ENCODE measurements at places on chromosomes 12 and 14. TPM values are rescaled to one million over a fixed set of nuclear protein-coding genes. Genes with fewer than 3 reads are reported as not detected.

DNA sequence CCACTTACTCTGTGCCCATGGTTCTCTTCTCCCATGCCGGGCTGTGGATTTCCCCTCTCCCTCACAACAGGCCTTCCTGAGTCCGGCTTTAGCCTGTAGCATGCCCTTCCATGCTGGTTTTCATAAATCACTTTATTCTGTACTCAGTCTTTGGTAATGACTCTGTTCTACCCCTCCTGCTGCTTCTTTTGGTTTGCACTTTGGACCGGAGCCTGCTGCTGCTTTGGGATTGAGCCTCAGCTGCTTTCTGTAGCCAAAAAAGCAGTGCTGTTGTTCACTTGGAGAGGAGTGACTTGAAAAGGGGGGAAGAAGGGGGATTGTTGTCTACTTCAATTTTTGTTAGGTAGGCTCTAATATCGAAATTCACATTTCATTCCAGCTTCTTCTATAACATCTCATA, 8.5 kb upstream of the SLC6A13 start:
- DNase-seq: no peak

DNA sequence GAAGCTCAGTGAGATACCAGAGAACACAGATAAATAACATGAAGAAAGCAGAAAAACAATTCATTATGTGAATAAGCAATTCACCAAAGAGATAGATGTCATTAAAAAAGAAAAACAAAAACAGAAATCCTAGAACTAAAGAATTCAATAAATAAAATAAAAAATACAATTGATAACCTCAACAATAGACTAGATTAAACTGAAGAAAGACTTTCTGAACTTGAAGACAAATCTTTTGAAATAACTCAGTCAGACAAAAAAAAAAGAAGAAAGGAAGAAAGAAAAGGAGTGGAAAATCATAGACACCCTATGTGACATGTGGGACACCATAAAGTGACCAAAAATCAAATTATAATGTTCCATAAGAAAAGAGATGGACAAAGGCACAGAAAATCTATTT, 14.0 kb upstream of the SLC38A1 start:
- DNase-seq: no peak

DNA sequence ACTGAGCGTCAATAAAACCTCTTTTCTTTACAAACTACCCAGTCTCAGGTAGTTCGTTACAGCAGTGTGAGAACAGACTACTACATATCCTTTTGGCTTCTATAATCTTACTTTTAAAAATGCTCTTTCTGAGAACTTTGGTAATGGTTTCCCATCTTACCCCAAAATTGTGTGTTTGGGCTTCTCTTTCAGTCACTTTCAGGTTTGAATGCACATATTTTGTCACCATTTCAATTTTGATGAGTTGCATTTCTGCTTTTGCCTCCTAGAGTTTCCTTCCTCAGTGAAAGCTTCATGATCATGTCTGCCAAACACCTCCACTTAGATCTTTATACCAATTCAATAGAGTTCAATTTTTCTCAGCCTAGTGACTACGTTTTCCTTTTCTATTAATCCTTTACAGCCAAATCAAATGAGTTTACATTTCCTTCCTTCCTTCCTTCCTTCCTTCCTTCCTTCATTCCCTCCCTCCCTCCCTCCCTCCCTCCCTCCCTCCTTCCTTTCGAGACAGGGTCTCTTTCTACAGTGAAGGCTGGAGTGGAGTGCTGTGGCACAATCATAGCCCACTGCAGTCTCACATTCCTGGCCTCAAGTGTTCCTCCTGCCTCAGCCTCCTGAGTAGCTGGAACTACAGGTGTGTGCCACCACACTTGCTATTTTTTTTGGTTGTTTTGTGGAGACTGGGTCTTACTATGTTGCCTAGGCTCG, 124.9 kb downstream of the BCAT1 start:
- no peak for DNase-seq

DNA sequence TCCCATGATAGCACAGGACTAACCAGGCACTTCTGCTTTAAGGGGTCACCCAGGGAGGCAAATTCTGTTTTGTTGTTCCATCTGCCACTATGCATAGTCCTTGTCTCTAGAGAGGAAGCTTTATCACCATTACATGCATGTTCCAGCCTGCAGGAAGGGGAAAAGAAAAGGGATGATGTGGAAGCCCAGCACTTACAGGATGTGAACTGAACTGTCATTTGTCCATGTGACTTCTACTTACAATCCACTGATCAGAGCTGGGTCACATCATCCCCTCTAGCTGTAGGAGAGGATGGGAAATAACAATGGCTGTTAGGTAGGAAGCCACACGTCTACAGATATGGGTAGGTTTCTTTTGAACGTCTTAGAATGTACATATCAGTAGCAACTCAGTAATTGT, 203.1 kb downstream of the PTPRO start:
- no peak for DNase-seq

GRCh38 chr12:67151886-67152285, 117.3 kb upstream of the CAND1 start:
- DNase-seq: no peak

- DNase-seq: no peak
Observed at GRCh38 chr14:101823511-101824120, 62.1 kb downstream of the PPP2R5C start.

GRCh38 chr14:96304956-96305355, 48.9 kb downstream of the BDKRB1 start:
- DNase-seq: peak; percentile 87

CSRP2 gene
- total RNA-seq: 158 TPM

BEGAIN gene
- total RNA-seq: 2.7 TPM

FAM90A1 gene
- 0.09 TPM for total RNA-seq

PCBP2 gene
- 1,184 TPM for total RNA-seq

Data from H9 (cell line).